ENCODE measurements at places on chromosomes 4 and X. TPM values are rescaled to one million over a fixed set of nuclear protein-coding genes. Genes with fewer than 3 reads are reported as not detected.
A peak's percentile ranks its signal among the peaks of the same experiment; 100 is the strongest.

ACSL4 gene
- total RNA-seq, result 63.3 TPM

FTSJ1 gene
- 53.3 TPM for total RNA-seq

SNX12 gene
- 60.9 TPM for total RNA-seq

DNA sequence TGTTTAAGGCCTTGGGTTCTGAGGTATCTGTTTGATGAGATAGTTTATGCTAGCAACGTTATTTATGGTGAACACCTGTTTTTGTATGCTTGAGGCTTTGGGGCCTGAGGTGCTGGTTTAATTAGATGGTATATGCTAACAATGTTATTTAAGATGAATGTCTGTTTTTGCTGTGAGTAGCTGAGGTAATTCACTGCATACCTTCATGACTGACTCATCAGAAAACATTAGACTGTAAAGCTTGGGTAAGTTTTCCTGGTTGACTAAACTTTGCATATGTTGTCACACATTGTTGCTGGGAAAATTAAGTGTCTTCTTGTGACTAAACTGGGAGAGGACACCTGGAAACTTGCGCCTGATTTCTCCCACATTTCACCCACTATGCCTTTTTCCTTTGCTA is 1026.6 kb downstream of the RAPGEF2 start:
- H3K27ac ChIP-seq, result no peak overlapping the region
- H3K4me1 ChIP-seq, result peaks cover 9% of the 10 kb centered on the region
- H3K27me3 ChIP-seq, result no peaks in the 10 kb centered on the region
- H3K36me3 ChIP-seq, result no peaks in the 10 kb centered on the region
- no peak overlapping the region for H3K4me3 ChIP-seq
- DNase-seq, result no peak

DNA sequence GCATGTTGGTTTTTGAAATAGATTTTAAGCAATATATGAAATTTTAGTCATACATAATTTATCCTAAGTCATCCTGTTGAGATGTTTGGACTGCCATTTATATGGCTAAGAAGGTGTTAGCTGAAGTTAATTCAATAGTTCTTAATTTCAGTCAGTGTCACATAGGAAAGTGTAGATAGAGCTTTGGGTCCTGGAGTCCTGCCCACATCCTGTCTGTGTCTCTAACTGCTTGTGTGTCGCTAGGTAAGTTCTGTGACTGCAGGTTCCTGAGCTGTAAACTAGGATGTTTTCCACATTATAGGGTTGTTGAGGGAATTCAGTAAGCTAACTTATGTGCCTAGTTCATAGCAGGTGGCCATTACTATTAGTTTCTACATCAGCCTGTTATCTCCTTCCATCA is 20.7 kb downstream of the OFD1 start:
- H3K27me3 ChIP-seq, result no peaks in the 10 kb centered on the region
- no peaks in the 10 kb centered on the region for H3K4me1 ChIP-seq
- no peak overlapping the region for H3K27ac ChIP-seq
- no peak overlapping the region for H3K4me3 ChIP-seq
- peaks cover 14% of the 10 kb centered on the region for H3K36me3 ChIP-seq
- no peak for DNase-seq

DNA sequence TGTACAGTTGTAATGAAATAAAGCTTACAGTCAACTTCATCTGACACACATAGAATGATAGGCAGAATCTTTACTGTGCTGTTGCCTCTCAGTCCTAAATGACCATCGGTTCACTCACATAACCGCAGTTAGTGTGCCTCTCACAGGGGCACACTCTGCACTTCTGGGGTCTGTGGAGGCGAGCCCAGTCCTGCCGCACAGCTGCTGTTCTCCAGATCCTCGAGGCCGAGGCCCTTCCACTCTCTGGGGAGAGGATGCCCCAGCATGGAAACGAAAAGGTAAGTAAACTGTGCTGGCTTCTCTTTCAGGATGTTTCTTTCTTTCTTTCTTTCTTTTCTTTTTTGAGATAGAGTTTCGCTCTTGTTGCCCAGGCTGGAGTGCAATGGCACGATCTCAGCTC is 88.0 kb downstream of the DCTD start:
- H3K27ac ChIP-seq, result no peak overlapping the region
- H3K27me3 ChIP-seq, result peaks cover 19% of the 10 kb centered on the region
- H3K4me1 ChIP-seq, result no peaks in the 10 kb centered on the region
- H3K4me3 ChIP-seq, result no peak overlapping the region
- H3K36me3 ChIP-seq, result no peaks in the 10 kb centered on the region

- DNase-seq, result no peak
- no peak overlapping the region for H3K27ac ChIP-seq
- peaks cover 8% of the 10 kb centered on the region for H3K36me3 ChIP-seq
- peaks cover 14% of the 10 kb centered on the region for H3K4me1 ChIP-seq
- no peaks in the 10 kb centered on the region for H3K27me3 ChIP-seq
- H3K4me3 ChIP-seq, result no peak overlapping the region
Measured at GRCh38 chr4:128916832-128917231, 107.3 kb downstream of the JADE1 start.

GRCh38 chr4:173365359-173365996 is 5.3 kb upstream of the SAP30 start:
- H3K27me3 ChIP-seq, result no peaks in the 10 kb centered on the region
- no peak overlapping the region for H3K27ac ChIP-seq
- H3K4me1 ChIP-seq, result peaks cover 15% of the 10 kb centered on the region
- no peak overlapping the region for H3K4me3 ChIP-seq

DNA sequence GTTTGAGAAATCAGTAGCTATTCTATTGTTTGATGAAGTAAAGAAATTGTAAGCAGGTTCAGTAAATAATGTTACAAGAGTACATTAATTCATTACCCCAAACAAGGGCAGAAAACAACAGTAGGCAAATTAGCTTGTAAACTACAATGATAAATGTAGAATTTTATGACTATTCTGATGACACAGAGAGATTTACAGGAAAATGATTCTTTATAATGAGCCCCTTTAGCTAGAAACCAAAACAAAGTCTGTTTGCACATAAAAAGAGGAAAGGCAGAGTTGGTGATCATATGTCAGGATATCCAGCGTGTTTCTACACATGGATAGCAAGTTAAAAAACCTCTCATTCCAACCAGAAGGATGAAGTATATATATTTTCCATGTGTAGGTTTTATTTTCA is 204.8 kb downstream of the CFAP299 start:
- H3K4me1 ChIP-seq, result no peaks in the 10 kb centered on the region
- no peak overlapping the region for H3K27ac ChIP-seq
- no peak overlapping the region for H3K4me3 ChIP-seq
- H3K27me3 ChIP-seq, result peaks cover 27% of the 10 kb centered on the region

DNA sequence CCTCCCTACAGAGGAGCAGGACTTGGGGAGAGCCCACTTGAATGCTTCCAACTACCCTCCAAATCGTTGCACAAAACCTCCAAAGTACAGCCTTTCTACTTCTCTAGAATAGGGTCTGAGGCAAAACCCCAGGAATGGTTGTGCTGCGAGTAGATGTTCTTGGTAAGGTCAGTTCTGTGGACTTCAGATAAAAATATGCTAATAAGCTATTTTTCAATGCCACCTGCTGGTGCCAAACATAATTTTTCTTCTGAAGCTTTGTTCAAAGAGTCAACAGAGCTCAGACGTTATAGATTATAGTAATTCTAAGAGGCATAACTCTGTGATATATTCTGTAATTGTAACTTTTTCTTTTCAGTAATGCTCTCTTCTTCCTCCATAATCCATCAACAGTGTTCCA is 425.7 kb downstream of the GPAT3 start:
- H3K27ac ChIP-seq, result no peak overlapping the region
- H3K36me3 ChIP-seq, result peaks cover 2% of the 10 kb centered on the region
- no peaks in the 10 kb centered on the region for H3K4me1 ChIP-seq
- peaks cover 3% of the 10 kb centered on the region for H3K27me3 ChIP-seq

- no peak for DNase-seq
- H3K27me3 ChIP-seq, result no peaks in the 10 kb centered on the region
- no peak overlapping the region for H3K4me3 ChIP-seq
- H3K4me1 ChIP-seq, result peaks cover 43% of the 10 kb centered on the region
- H3K36me3 ChIP-seq, result no peaks in the 10 kb centered on the region
- no peak overlapping the region for H3K27ac ChIP-seq
Measured at GRCh38 chr4:16687011-16687410, 211.4 kb downstream of the LDB2 start.

GRCh38 chr4:24065974-24066373 is 176.1 kb upstream of the PPARGC1A start:
- H3K36me3 ChIP-seq, result no peaks in the 10 kb centered on the region
- no peaks in the 10 kb centered on the region for H3K27me3 ChIP-seq
- H3K27ac ChIP-seq, result no peak overlapping the region
- no peak overlapping the region for H3K4me3 ChIP-seq
- DNase-seq, result no peak

DNA sequence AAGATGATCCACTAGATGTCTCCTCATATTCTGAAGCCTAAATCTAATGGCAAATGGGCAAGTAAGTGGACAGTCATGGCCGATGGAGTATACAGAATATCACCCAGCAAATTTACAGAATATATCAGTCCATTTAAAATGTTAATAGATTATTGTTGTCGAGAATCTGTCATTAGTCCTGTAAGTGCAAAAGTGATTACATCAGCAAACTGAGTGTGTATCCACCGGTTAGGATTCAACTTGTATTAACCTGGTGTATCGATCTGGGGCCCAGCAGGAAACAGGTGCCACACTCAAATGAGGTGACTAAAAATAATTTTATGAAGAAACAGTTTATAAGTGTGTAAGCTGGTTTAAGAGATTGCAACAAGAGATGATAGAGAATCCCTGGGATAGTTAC is 367.9 kb upstream of the FAM47C start:
- no peak overlapping the region for H3K27ac ChIP-seq
- H3K4me3 ChIP-seq, result no peak overlapping the region
- no peaks in the 10 kb centered on the region for H3K27me3 ChIP-seq
- H3K4me1 ChIP-seq, result no peaks in the 10 kb centered on the region
- DNase-seq, result no peak

GRCh38 chr4:62226082-62226481 is 1026.0 kb downstream of the ADGRL3 start:
- no peak overlapping the region for H3K27ac ChIP-seq
- H3K4me3 ChIP-seq, result no peak overlapping the region
- peaks cover 7% of the 10 kb centered on the region for H3K4me1 ChIP-seq
- no peaks in the 10 kb centered on the region for H3K36me3 ChIP-seq
- H3K27me3 ChIP-seq, result no peaks in the 10 kb centered on the region

DNA sequence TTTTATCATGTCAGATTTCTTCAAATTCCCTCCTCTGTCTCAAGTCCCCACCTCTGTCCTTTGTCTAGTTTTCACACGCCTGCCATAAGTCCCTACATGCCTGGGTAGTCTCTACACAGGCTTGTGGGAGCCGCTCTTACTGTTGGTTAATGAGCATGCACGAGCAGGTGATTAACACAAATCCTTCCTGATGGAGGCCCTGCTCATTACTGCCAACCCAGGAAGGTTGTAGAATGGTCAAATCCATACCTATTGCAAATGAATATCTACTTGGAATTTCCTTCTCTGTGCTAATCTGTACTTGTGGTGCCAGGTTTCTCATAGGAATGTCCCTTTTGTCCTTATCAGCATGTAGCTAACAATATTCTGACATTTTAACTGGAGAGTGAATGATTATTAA is 208.4 kb upstream of the HDX start:
- no peak for DNase-seq
- H3K27ac ChIP-seq, result no peak overlapping the region
- no peaks in the 10 kb centered on the region for H3K36me3 ChIP-seq
- H3K4me3 ChIP-seq, result no peak overlapping the region

- no peak overlapping the region for H3K27ac ChIP-seq
- no peak for DNase-seq
- no peak overlapping the region for H3K4me3 ChIP-seq
- H3K27me3 ChIP-seq, result no peaks in the 10 kb centered on the region
Measured at GRCh38 chrX:124098089-124098488, 136.6 kb downstream of the STAG2 start.

- H3K4me3 ChIP-seq, result no peak overlapping the region
- DNase-seq, result no peak
- peaks cover 5% of the 10 kb centered on the region for H3K36me3 ChIP-seq
Measured at GRCh38 chr4:31929676-31930345, 1209.6 kb downstream of the PCDH7 start.

DNA sequence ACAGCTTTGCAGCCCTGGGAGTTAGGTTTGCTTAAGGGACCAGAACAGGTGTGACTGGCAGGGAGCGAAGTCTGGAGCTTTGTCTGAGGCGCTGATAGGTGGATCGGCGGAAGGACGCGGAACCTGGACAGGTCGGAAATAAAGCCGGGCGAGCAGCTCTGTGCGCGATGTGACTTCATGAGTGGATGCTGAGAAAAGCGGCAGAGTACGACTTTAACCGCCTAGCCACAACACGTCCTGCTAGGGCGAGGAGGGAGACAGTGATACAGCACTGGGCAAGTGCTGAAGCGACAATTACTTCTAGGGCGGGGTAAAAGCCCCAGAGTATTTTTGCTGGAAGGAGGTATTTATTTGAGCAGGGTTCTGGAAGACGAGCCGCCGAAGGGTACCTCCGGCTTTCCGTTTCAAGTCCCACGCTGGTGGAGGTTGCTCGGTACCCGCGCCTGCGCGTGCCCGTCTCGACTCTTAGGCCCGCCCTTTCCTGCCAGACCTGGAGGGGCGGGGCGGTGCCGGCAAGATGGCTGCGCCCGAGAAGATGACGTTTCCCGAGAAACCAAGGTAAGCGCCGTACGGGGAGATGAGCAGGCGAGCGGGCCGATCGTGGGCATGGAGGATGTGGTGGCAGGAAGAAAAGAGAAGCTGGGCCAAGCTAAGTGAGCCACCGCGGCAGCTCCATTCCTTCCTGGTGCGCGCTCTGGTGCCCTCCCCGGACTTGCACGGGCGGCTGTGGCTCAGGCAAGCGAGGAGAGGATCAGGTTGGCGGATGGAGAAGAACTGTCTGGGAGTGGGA is at the start of gene ZRSR2:
ZRSR2 (plus strand) TSS at position 506 of the 790 bp plus-strand sequence; CDS start at position 518, 12 bp downstream.
- DNase-seq, result peak; percentile 93
- no peaks in the 10 kb centered on the region for H3K27me3 ChIP-seq
- no peak within 1 kb of the TSS for H3K4me3 ChIP-seq
- H3K27ac ChIP-seq, result no peak within 1 kb of the TSS
- peaks cover 5% of the 10 kb centered on the region for H3K4me1 ChIP-seq

GRCh38 chr4:560731-561291 is 15.3 kb downstream of the TMEM271 start:
- H3K4me3 ChIP-seq, result no peak overlapping the region
- H3K36me3 ChIP-seq, result no peaks in the 10 kb centered on the region
- H3K27ac ChIP-seq, result no peak overlapping the region
- DNase-seq, result peak; percentile 56
- H3K4me1 ChIP-seq, result no peaks in the 10 kb centered on the region

- no peak for DNase-seq
- no peaks in the 10 kb centered on the region for H3K27me3 ChIP-seq
Measured at GRCh38 chrX:130253916-130254315, 14.8 kb downstream of the ZNF280C start.
